ENCODE measurements at places on chromosomes 16 and 17.
A peak's percentile ranks its signal among the peaks of the same experiment; 100 is the strongest.

GRCh38 chr17:76432712-76433336, 20.1 kb downstream of the UBE2O start:
- DNase-seq: no peak

GRCh38 chr17:79000396-79001189, 9.0 kb downstream of the CANT1 start:
- no peak for DNase-seq

DNA sequence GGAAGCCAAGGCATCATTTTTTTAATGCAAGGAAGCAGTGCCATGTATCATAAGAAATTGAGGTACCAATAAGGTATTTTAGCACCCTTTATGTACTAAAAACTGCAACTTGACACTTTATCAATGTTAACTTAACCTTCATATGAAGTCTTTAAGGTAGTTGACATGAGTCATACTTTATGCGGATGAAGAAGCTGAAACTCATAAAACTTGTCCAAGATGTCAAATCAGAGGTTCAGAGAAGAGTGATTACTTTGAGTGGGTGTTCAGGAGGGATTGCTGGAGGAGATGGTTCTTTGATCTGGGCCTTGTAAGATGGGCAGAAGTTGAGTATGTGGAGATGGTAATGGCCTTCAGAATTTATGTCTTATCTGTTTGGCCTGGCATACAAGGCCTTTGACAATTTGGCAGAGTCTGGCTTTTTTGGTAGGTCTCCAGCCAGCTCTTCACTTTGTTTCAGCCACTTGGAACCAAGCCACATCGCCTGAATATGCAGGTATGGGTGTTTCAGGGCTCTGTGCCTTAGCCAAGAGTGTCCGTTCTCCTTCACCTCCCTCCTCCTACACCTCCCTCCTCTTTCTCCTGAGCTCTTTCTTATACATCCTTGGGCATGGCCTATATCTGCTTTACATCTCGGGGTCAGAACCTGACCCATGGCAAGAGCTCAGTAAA, 23.7 kb downstream of the YPEL2 start:
- no peak for DNase-seq

DNA sequence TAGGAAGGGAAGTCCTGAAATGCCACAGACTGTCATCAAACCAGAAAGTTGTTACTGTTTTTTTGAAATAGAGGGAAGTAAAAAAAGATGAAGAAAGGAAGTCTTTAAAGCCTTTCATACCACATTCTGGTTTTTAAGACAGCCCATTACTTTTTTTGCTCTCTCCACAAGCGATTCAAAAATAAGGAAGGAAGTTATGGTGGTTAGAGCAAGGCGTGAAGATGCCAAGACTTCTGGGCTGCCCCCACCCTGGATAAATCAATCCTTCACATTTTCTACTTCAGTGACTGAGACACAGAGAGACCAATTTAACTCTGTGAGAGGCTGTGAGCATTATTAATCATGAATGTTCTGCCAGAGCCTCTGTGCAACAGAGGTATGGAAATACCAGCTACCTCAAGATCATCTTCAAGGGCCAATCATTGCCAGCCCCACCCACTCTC, 82.3 kb upstream of the BCAR1 start:
- DNase-seq: no peak

GRCh38 chr16:4915226-4915761, 21.7 kb downstream of the PPL start:
- no peak for DNase-seq

GRCh38 chr16:20317117-20317516, 10.2 kb downstream of the GP2 start:
- DNase-seq: no peak

- peak; percentile 50 for DNase-seq
These were observed 10.8 kb upstream of the ASB16 start for GRCh38 chr17:44159519-44160210.

GRCh38 chr16:74078511-74079231, 217.9 kb upstream of the PSMD7 start:
- DNase-seq: no peak

DNA sequence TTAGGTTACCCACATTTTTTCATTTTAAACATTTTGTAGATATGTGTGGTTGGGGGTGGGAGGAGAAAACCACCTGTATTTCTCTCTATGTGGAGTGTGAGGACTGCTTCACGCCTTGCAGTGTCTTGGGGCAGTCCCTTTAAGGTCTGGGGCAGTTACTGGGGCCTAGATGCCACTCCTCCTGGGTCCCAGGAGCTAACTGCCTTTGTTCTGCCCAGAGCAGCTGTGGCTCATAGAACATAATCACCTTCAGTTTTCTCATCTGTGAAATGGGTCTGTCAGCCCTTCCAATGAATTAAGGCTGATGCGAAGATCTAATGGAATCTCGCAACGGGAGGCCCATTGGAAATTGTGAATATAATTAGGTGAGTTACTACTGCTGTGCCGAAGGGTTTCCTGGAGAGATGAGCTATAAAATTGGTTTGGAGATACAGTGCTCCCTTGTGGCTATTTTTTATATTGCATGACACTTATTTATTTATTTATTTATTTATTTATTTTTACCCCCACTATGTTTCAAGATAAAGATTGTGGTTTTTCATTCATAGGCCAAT, 22.9 kb downstream of the DHRS7C start:
- DNase-seq: no peak

DNA sequence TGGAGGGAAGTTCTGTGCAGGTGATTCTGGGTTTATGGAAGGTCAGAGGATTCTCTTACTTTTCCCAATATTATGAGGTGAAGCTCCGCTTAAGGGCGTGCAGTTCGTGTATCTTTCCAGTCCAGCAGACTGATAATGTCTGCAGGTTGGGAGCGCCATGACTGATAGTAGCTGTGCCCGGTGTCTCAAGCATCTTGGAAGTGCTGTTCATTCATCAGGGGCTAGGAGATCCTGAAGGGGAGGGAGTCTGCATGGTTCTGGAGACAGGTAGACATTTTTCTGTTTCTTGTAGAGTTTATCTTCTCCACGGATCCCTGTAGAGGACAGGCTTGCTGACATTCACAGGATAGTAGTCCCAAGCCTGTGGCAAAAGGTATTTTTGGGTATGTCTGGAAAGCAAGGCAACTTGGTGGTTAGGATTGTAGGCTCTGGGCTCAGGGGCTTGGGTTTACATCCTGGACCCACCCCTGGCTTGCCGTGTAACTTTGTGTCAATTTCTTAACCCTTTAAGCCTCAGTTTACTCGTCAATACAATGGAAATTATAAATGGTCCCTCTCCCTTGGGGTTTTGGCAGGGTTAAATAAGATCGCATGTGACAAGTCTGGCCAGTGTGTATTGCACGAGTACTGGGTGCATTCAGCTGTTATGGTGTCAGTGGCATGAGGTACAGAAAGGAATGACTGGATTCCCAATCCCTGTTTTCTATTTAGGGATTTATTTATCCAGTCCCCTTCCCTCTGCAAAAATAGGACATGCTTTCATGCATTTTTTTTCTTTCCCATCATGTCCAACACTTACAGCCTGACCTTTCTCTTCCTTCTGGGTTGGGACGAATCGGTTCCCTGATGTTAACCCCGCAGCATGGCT, 8.2 kb downstream of the HLF start:
- DNase-seq: no peak

GRCh38 chr16:77480681-77481315, 46.0 kb upstream of the ADAMTS18 start:
- DNase-seq: no peak

DNA sequence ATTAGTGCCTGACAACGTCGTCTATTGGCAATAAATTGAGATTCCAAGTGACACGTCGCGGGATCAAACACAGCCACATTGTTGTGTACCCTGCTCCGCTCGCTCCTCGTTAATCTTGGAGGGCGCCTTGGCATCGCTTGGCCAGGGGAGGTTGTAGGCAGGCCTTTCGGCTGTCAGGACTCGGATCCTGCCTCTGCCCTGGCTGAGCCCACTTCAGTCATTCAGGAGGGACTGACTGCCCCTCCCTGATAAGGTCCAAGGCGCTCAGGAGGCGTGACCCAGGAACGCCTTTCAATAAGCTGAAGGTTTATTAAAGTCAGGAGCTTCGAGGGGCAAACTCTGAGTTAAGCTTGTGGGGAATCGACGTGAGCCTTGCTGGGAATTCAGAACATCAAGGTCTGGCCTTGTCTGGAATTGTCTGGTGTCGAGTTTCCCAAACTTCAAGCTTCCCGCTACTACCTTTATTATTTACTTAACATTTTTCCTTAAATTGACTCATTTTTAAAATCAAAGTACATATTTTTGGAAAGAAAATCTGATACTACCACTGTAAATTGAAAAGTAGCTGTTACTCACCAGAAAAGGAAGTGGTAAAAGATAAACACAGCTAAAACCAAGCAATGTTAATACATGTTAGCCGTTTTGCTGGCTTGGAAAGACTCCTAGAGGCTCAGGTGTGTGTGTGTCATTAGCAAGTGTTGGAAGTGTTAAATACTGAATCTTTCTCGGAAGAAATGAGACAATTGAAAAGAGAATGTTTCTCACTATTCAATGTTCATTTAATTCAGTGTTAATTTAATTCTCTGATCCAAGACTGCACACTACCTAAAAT, 5.3 kb upstream of the IRX3 start:
- no peak for DNase-seq

DNA sequence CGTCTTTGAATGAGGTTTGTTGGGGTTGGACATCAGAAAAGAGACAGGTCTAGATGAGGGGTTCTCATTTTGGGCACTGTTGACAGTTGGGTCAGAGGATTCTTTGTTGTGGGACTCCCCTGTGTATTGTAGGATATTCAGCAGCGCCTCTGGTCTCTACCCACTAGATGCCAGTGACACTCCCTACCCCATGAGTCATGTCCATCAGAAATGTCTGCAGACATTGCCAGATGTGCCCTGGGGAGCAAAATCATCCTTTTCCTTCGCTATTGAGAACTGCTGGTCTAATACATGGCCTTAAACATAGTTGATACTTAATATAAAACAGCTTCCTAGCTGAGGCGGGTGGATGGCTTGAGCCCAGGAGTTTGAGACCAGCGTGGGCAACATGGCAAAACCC, 3.1 kb downstream of the ABAT start:
- no peak for DNase-seq

DNA sequence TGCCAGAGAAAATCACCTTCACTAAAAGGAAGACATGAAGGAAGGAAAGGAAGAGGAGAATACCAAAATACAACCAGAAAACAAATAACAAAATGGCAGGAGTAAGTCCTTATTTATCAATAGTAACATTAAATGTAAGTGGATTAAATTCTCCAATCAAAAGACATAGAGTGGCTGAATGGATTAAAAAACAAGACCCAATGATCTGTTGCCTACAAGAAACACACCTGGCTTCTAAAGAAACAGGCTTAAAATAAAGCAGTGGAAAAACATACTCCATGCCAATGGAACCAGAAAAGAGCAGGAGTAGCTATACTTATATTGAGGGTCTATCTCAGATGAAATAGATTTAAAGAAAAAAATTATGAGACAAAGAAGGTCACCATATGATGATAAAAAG, 86.4 kb upstream of the METRNL start:
- no peak for DNase-seq

GRCh38 chr17:50767030-50767429, 288 bp downstream of the ANKRD40CL start:
- no peak for DNase-seq

DNA sequence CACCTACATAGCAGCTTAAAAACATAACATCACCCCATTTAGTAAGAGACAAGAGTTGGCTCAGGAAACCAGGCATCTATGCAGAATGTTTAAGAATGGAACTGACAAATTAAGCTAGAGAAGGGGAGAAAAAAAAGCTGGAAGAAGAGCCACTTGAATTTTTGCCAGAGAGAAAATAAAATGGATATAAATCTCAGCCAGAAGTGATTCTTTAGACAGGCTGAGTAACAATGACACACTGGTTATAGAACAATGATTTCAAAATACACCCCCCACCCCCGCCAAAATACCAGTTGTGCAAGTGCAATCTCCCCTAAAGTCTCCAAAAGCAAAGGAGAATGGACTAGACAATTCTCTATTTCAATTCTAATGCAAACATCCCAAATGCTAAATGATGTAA, 22.4 kb downstream of the LSM12 start:
- no peak for DNase-seq

Data from T-helper 22 cell (primary cell).